NCI-H1417 treated with DMSO at 0.1 percent for 48 hours (cell line): ENCODE measurements at places on chromosomes 16 and 17.

DNA sequence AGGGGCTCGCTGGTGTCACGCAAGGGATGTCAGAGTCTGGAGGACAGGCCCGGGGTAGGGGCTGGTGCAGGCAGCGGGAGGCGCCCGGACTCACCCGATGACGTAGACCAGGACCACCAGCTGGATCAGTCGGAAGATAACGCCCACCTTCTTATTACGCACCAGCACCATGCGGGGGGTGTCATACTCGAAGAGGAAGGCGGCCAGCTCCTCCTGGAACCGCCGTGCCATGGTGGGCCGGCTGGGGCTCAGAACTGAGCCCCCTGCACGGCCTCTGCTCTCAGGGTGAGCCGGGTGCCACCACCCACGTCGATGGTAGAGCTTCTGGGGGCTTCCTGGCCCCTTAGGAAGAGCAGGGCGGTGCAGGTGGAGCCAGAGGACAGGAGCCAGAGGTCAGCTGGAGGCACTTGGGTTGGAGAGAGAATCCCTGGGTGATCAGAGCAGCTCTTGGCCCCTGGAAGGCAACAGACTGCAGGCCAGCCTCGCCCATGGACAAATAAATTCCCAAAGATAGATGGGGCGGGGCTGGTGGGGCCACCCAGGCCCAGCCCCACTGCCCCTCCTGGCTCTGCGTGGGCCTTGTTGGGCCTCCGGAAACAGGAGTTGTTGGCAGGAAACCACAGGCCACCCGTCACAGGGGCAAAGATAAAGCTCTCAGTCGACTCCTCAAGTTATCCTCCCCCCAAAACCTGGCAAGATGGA is at the start of gene P2RX1:
TSS of gene P2RX1 (minus strand) at position 471 of the 702 bp plus-strand sequence. CDS start at position 231, 240 bp downstream.
- DNase-seq, result no peak

DNA sequence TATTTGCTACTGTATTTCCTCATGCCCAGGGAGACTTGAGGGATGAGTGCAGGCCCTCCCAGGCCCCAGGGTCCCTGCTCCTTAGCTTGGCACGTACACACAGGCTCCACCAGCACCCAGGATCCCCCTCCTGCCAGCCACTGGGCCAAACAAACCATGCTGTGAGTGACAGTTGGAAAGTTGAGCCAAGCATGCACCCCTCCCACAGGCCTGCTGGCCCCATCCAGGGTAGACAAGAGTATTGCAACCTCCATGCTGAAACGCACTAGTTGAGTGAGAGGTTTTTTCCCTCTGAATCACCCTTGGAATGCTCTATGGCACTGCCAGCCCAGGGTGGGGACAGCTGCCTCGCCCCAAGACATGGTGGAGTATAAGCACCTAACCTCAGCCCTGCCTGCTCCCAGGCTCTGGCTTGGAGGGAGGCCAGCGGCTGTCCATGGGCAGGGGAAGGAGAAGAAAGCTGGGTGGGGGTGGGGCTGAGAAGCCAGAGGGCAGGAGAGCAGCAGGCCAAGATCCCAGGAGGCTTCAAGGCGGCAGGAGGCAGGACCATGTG is 49.6 kb downstream of the PITPNM3 start:
- DNase-seq, result no peak

- DNase-seq, result no peak
Measured at GRCh38 chr17:58371300-58371950, 19.4 kb upstream of the SUPT4H1 start.

- DNase-seq, result no peak
Measured at GRCh38 chr17:80513892-80514291, 30.7 kb upstream of the RPTOR start.

- DNase-seq, result no peak
Measured at GRCh38 chr16:75272097-75272551, 20.7 kb upstream of the BCAR1 start.

DNA sequence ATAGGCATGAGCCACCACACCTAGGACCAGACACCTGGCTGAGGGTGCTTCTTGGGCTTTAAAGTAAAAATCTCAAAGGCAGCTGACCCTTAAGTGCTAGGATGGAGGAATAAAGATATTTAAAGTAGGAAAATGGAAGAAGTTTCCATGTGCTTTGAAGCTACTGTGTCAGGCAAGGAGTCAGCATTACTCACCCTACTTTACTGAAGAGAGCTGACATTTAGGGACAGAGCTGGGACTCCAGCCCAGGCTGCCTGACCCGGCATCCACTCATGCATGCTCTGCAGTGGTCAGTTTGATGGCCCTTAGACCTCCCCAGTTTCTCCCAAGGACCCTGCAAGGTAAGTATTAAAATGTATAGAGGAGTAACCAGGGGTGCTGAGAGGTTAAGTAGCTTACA is 124.7 kb upstream of the PLCG2 start:
- DNase-seq, result no peak

GRCh38 chr16:11310997-11311561 is 29.9 kb upstream of the PRM1 start:
- DNase-seq, result no peak

- no peak for DNase-seq
Measured at GRCh38 chr17:75647061-75647460, 13.8 kb downstream of the SMIM5 start.

GRCh38 chr16:90055371-90055770 is 21.8 kb downstream of the PRDM7 start:
- no peak for DNase-seq

GRCh38 chr16:29645694-29646187 is 17.3 kb upstream of the SPN start:
- no peak for DNase-seq

- no peak for DNase-seq
Measured at GRCh38 chr17:34163123-34163522, 92.0 kb upstream of the CCL2 start.

DNA sequence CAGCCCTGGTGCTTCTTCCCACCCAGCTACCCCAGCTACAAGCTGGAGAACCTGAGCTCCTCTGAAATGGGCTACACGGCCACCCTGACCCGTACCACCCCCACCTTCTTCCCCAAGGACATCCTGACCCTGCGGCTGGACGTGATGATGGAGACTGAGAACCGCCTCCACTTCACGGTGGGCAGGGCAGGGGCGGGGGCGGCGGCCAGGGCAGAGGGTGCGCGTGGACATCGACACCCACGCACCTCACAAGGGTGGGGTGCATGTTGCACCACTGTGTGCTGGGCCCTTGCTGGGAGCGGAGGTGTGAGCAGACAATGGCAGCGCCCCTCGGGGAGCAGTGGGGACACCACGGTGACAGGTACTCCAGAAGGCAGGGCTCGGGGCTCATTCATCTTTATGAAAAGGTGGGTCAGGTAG is 3.6 kb downstream of the GAA start:
- no peak for DNase-seq

DNA sequence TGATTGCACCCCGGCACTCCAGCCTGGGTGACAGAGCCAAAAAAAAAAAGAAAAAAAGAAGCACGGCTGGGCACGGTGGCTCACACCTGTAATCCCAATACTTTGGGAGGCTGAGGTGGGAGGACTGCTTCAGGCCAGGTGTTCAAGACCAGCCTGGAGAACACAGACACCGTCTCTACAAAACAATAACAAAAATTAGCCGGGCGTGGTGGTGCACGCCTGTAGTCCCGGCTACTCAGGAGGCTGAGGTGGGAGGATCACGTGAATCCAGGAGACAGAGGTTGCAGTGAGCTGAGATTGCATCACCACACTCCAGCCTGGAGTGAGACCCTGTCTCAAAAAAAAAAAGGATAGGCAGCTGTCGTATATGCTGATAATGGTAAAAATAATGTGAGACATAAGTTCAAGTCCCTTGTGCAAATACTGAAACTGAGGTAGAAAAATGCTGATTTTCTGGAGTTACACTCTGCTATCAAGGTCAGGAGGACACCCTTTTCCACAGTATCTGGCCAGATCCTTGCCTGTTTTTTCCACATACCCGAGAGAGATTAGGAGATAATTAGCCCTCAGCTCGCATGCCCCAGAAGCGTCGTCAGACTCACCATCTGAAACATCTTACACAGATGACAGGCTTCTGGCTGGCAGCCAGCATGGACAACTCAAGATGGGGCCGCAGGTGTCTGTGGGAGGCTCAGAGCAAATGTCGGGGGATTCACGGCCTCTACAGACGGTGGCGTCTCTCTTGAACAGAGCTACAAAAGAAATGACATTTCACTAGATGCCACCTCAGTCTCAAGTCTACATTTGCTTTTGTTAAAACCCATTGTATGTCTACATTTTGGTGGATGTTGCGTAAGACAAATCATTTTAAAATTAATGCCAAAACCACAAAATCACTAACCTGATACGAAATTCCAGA is 36.8 kb downstream of the WDR45B start:
- DNase-seq, result no peak

GRCh38 chr16:72721981-72722380 is 325.9 kb downstream of the ZFHX3 start:
- DNase-seq, result no peak

GRCh38 chr16:11015076-11015475 is 70.7 kb downstream of the CLEC16A start:
- no peak for DNase-seq

GRCh38 chr16:12398029-12398682 is 405.5 kb downstream of the CPPED1 start:
- DNase-seq, result peak; percentile 2

GRCh38 chr16:635573-636205 is 416 bp downstream of the METTL26 start:
- DNase-seq, result no peak

DNA sequence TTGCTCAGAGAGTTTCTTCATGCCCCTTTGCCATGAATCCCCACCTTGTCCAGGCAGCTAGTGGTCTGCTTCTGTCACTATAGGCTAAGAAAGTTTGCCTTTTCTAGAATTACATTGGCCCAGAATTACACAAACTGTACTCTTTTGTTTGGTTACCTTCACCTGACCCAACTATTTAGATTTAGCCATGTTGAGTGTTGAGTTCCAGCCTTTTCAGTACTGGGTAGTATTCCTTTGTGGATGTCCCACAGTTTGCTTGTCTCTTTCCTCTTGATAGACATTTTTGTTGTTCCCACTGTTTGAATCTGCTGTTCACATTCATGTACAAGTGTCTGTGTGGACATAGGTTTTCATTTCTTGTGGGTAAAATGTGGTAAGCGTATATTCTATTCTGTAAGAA is 22.3 kb downstream of the USP10 start:
- DNase-seq, result no peak

DNA sequence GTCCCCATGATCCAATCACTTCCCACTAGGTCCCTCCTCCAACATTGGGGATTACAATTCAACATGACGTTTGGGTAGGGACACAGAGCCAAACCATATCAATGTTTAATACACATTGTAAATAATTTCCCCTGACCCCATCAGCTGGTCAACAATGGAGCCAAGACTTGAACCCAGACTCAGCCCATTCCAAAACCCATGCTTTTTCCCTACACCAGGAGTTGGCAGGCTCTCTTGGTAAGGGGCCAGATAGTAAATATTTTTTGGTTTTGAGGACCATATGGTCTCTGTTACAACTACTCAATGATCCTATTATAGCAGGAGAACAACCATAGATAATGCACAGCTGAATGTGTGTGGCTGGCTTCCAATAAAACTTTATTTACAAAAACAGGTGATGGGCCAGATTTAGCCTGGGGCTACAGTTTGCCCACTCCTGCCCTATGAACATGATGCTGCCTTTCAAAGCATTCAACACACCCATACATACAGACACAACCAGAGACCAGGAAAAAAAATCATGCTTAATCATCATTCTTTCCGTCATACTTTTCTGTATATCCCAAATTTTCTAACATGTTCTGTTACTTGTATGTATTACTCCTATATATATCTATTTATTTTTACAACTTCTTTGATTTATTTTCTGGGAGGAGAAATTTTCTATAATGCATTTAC is 22.1 kb upstream of the MSI2 start:
- no peak for DNase-seq
